ENCODE measurements at places on chromosomes 4 and X. TPM values are rescaled to one million over a fixed set of nuclear protein-coding genes. Genes with fewer than 3 reads are reported as not detected.

DNA sequence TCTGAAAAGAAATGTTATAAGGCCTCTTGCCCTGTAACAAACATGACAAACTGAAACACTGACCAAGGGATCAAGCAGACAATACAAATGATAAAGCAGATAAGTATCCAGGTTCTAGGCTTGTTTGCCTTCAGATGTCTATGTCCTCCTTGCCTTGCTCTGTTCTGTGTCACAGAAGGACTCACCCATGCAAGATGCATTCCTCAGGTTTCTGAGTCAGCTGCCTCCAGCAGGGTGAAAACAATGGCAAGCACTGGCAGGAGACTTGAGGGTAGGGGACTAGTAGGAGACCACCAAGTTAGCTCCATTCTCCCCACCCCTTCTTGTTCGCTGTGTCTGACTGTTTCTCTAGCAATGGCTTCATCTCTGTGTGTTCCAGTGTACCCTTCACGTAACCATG is 76.6 kb upstream of the CXXC4 start:
- no peaks in the 10 kb centered on the region for H3K27me3 ChIP-seq
- no peak overlapping the region for H3K27ac ChIP-seq
- no peaks in the 10 kb centered on the region for H3K4me1 ChIP-seq
- H3K36me3 ChIP-seq: no peaks in the 10 kb centered on the region
- no peak overlapping the region for H3K4me3 ChIP-seq

DNA sequence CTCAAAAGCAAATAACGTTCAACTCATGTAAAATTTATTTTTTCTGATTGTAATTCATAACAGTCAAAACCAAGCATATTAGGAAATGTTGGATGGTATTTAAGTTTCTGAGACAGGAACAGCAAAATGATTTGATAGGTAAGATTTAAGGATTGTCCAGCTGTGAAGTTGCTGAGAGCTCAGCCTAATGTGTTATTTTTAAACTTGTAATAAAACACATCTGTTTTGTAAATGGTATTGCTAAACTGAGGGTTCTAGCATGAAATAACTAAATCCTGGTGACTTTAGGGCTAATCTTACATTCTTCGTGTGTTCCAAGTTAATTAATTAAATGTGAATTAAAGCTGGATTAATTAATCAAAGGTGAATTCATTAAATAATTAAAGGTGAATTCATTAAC is 13.3 kb downstream of the TLR10 start:
- H3K27ac ChIP-seq: no peak overlapping the region
- no peak overlapping the region for H3K4me3 ChIP-seq
- DNase-seq: no peak
- no peaks in the 10 kb centered on the region for H3K36me3 ChIP-seq
- no peaks in the 10 kb centered on the region for H3K4me1 ChIP-seq

DNA sequence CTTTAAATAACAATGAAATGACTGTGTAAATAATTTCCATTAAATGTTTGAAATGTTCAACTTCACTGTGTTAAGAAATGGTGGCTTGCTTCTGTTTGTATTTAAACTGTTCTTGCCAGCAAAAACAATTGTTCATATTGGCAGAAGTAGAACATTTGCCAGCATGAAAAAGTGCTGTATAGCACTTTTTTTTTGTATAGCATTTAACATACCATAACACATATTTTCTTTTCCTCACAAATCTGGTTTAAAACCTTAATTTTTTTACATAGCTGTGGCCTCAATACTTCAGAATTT is 94.1 kb downstream of the COX18 start:
- DNase-seq: no peak
- H3K4me3 ChIP-seq: no peak overlapping the region
- H3K4me1 ChIP-seq: no peaks in the 10 kb centered on the region
- no peaks in the 10 kb centered on the region for H3K27me3 ChIP-seq
- H3K27ac ChIP-seq: no peak overlapping the region
- no peaks in the 10 kb centered on the region for H3K36me3 ChIP-seq

- H3K4me1 ChIP-seq: no peaks in the 10 kb centered on the region
- H3K36me3 ChIP-seq: no peaks in the 10 kb centered on the region
- no peaks in the 10 kb centered on the region for H3K27me3 ChIP-seq
- H3K4me3 ChIP-seq: no peak overlapping the region
Observed at GRCh38 chr4:153645183-153645582, 38.9 kb upstream of the TLR2 start.

GRCh38 chrX:11381464-11381863 is 88.3 kb downstream of the AMELX start:
- H3K4me3 ChIP-seq: no peak overlapping the region
- no peak overlapping the region for H3K27ac ChIP-seq
- DNase-seq: no peak
- peaks cover 4% of the 10 kb centered on the region for H3K27me3 ChIP-seq

Gene CLDN2
- total RNA-seq: 5.6 TPM

- H3K27me3 ChIP-seq: no peaks in the 10 kb centered on the region
- peaks cover 11% of the 10 kb centered on the region for H3K4me1 ChIP-seq
- H3K36me3 ChIP-seq: no peaks in the 10 kb centered on the region
- H3K27ac ChIP-seq: no peak overlapping the region
Observed at GRCh38 chr4:52643785-52644244, 15.3 kb downstream of the USP46 start.

DNA sequence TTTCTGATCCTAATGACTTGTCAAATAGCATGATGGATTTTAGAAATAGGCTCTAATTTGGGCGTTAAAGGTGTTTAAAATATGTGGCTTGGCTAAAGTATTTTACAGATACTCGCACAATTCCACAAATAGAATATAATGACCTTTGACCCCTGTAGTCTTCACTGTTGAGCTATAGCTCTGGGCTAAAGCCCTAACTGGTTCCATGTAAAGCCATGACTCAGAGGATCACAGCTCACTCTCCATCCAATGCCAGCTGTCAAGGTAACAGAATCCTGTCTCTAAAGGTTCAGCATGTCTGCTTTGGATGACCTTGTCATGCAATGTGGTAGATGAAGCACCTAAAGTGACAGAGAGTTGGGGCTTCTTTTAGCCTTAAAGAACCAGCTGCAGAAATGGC is 42.5 kb downstream of the TLR10 start:
- H3K4me1 ChIP-seq: no peaks in the 10 kb centered on the region
- no peak overlapping the region for H3K4me3 ChIP-seq
- H3K27me3 ChIP-seq: no peaks in the 10 kb centered on the region
- no peak for DNase-seq
- H3K27ac ChIP-seq: no peak overlapping the region

Gene ADH6
- not detected for total RNA-seq

Gene TMPRSS11B
- not detected for total RNA-seq

- no peaks in the 10 kb centered on the region for H3K27me3 ChIP-seq
- no peak overlapping the region for H3K4me3 ChIP-seq
- H3K27ac ChIP-seq: no peak overlapping the region
- DNase-seq: no peak
- H3K36me3 ChIP-seq: no peaks in the 10 kb centered on the region
Observed at GRCh38 chrX:6852869-6853268, 294.6 kb upstream of the STS start.

Gene HMGN5
- 4.1 TPM for total RNA-seq

Gene PAGE2B
- total RNA-seq: 0.99 TPM

DNA sequence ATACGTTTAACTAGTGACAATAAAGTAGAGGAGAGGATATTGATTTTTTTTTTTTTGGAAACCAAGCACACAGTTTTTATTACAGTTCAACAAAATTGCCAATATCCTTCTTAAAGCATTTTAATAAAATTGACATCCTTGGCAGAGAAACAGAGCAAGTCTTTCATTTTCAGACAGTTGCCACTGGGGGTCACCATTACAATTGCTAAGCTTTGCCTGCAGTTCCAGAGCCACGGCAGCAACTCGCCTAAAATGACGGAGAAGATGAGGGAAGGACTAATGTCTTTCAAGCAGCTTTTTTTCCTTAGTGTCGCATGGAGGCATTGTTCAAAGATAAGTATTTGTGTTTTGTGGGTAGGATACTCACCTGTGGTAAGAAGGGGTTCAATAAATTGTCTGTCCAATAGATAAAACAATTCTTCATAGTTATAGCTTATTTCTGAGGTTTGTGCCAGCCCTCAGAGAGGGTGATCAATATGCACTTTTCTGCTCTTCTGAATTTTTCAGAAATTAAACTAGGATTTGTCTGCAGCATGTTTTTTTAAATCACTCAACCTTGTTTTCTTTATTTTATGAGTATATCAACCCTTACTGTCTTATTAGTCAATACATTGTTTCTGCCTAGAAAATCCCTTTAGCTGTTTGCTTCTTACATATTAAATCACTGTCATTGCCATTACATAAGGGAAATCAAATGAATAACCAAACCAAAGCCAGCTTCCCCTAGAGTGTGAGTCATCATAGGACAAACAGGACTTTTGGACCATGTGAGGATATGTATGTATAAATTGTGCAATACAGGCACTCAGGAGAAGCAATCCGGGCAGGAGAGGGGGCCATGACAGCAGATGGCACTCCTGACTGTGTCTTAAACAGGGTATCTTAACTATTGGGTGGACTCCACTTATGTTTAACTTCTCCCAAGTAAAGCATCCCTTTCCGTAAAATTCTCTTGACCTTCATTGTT is 508.1 kb upstream of the ARX start:
- no peak overlapping the region for H3K4me3 ChIP-seq
- no peak overlapping the region for H3K27ac ChIP-seq
- no peaks in the 10 kb centered on the region for H3K4me1 ChIP-seq
- no peaks in the 10 kb centered on the region for H3K27me3 ChIP-seq
- no peaks in the 10 kb centered on the region for H3K36me3 ChIP-seq
- DNase-seq: peak; percentile 15

- H3K36me3 ChIP-seq: peaks cover 26% of the 10 kb centered on the region
- peaks cover 21% of the 10 kb centered on the region for H3K4me1 ChIP-seq
- H3K4me3 ChIP-seq: no peak overlapping the region
- no peak for DNase-seq
Observed at GRCh38 chrX:154401918-154402621, 3.9 kb downstream of the RPL10 start.

Gene C1QTNF7
- total RNA-seq: 8.4 TPM

- H3K4me1 ChIP-seq: peaks cover 33% of the 10 kb centered on the region
- no peaks in the 10 kb centered on the region for H3K27me3 ChIP-seq
- H3K36me3 ChIP-seq: no peaks in the 10 kb centered on the region
- DNase-seq: no peak
Observed at GRCh38 chr4:2136726-2137125, 77.6 kb downstream of the NAT8L start.

Gene MAMLD1
- 9.3 TPM for total RNA-seq

DNA sequence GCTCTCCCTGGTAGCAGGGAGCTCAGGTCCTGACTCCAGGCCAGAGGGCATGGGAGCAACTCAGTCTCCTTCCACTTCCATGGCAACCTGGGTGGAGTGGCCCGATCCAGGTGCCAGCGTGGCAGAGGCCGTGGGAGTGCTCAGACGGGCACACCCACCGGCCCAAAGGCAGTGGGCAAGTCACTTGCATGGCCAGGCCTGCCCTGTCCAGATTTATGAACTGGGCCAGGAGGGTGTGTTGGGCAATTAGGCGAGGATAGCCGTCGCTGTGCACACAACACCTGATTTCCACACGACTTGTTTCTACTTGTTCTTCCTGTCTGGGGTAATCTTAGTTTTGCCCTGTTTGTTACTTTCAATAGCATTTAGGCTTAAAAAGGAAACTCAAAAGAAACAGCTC is 55.5 kb upstream of the NYX start:
- no peak overlapping the region for H3K27ac ChIP-seq
- no peak overlapping the region for H3K4me3 ChIP-seq
- H3K36me3 ChIP-seq: no peaks in the 10 kb centered on the region

- no peaks in the 10 kb centered on the region for H3K27me3 ChIP-seq
- H3K27ac ChIP-seq: no peak overlapping the region
- DNase-seq: no peak
- H3K4me3 ChIP-seq: no peak overlapping the region
Observed at GRCh38 chr4:36079666-36080065, 164.6 kb downstream of the ARAP2 start.

Gene NLGN3
- total RNA-seq: 31.2 TPM

DNA sequence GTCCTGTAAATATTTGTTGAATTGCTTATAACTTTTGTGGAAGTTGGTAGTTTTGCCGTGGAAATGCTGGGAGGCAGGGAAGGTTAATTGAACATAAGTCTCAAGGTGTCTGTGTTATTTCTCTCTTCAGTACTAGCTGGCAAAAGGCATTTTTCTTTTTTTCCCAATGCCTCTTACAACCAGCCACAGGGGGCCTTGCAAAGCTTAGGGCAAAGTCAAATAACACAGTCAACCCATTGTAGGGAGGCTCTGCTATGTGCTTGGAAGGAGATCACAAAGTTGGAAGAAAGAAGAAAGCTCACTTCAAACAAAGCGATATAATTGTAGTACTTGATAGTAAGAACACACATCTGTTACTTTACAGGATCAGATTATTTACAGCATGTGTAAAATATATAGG is 802.6 kb downstream of the PDHA2 start:
- no peaks in the 10 kb centered on the region for H3K4me1 ChIP-seq
- H3K27me3 ChIP-seq: no peaks in the 10 kb centered on the region
- H3K36me3 ChIP-seq: no peaks in the 10 kb centered on the region
- no peak overlapping the region for H3K4me3 ChIP-seq
- DNase-seq: no peak

- H3K36me3 ChIP-seq: peaks cover 12% of the 10 kb centered on the region
- H3K4me3 ChIP-seq: no peak overlapping the region
- DNase-seq: no peak
- H3K27ac ChIP-seq: no peak overlapping the region
Observed at GRCh38 chr4:48899950-48900349, 6.6 kb downstream of the OCIAD2 start.

Gene TMEM144
- total RNA-seq: 16.3 TPM

DNA sequence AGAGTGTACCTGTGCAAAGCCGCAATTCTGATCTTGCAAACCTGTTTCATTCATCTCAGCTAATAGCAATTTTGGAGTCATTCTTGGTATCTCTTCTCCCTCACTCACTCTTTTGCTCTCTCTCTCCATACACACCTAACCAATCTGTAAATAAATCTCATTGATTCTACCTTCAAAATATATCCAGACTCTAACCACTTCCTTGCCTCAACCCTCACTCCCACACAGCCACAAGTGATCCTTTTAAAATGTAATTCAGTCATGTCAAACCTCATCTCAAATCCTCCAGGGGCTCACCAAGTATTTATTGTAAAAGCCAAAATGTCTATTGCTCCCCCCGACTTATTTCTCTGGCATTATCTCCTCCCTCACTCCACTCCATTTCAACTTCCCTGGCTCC is 51.7 kb upstream of the SLC10A4 start:
- no peak for DNase-seq
- no peaks in the 10 kb centered on the region for H3K27me3 ChIP-seq

GRCh38 chr4:26130173-26130572 is 190.6 kb upstream of the RBPJ start:
- H3K4me1 ChIP-seq: no peaks in the 10 kb centered on the region
- no peak overlapping the region for H3K27ac ChIP-seq
- H3K36me3 ChIP-seq: no peaks in the 10 kb centered on the region
- no peaks in the 10 kb centered on the region for H3K27me3 ChIP-seq
